Ovary (tissue), 10 donors: ENCODE measurements at places on chromosomes 12 and 14. TPM values are rescaled to one million over a fixed set of nuclear protein-coding genes. Genes with fewer than 3 reads are reported as not detected.

- no peaks in the 10 kb centered on the region for H3K4me1 ChIP-seq
- no peak overlapping the region for H3K27ac ChIP-seq
- no peak for DNase-seq
- H3K4me3 ChIP-seq: no peak overlapping the region
- H3K27me3 ChIP-seq: no peaks in the 10 kb centered on the region
- H3K36me3 ChIP-seq: no peaks in the 10 kb centered on the region
Measured at GRCh38 chr14:37237094-37237493, 39.4 kb downstream of the MIPOL1 start.

DNA sequence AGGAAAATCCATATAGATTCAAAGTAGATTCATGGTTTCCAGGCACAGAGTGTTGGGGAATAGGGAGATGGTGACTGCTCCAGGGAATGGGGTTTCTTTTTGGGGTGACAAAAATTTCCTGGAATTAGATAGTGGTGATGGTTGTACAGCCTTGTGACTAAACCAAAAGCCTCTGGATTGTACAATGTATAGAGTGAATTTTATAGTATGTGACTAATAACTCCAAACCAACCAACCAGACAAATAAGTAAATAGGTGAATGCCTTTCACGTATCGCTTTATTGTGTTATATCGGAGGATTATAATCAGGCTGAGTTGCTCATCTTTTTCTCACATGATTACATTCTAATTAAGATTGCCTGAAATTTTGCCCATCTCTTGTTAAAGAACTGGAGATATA, 24.6 kb upstream of the PPFIBP1 start:
- H3K4me3 ChIP-seq: no peak overlapping the region
- H3K36me3 ChIP-seq: no peaks in the 10 kb centered on the region
- DNase-seq: no peak
- H3K27me3 ChIP-seq: no peaks in the 10 kb centered on the region
- no peak overlapping the region for H3K27ac ChIP-seq

DNA sequence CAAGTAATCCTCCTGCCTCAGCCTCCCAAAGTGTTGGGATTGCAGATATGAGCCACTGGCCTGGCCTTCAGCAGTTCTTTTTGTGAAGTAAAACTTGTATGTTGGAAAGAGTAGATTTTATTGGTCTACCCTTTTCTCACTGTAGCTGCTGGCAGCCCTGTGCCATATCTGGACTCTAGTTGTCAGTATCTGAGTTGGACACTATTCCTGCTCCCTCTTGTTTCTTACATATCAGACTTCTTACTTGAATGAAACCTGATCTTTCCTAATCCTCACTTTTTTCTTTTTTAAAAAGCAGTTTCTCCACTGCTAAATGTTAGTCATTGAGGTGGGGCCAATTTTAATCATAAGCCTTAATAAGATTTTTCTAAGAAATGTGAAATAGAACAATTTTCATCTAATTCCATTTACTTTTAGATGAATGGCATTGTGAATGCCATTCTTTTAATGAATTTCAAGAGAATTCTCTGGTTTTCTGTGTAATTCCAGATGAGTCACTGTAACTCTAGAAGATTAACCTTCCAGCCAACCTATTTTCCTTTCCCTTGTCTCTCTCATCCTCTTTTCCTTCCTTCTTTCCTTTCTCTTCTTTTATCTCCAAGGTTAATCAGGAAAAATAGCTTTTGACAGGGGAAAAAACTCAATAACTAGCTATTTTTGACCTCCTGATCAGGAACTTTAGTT, 88.7 kb downstream of the APAF1 start:
- peaks cover 1% of the 10 kb centered on the region for H3K4me1 ChIP-seq
- H3K4me3 ChIP-seq: no peak overlapping the region
- H3K36me3 ChIP-seq: no peaks in the 10 kb centered on the region
- DNase-seq: no peak
- no peak overlapping the region for H3K27ac ChIP-seq

Gene KRT6A
- 1.8 TPM for total RNA-seq

- H3K36me3 ChIP-seq: no peaks in the 10 kb centered on the region
- DNase-seq: no peak
- H3K27me3 ChIP-seq: no peaks in the 10 kb centered on the region
- H3K4me1 ChIP-seq: no peaks in the 10 kb centered on the region
- no peak overlapping the region for H3K27ac ChIP-seq
- H3K4me3 ChIP-seq: no peak overlapping the region
Measured at GRCh38 chr12:132065609-132066344, 78.3 kb downstream of the DDX51 start.

Gene MUCL1
- 0.81 TPM for total RNA-seq

DNA sequence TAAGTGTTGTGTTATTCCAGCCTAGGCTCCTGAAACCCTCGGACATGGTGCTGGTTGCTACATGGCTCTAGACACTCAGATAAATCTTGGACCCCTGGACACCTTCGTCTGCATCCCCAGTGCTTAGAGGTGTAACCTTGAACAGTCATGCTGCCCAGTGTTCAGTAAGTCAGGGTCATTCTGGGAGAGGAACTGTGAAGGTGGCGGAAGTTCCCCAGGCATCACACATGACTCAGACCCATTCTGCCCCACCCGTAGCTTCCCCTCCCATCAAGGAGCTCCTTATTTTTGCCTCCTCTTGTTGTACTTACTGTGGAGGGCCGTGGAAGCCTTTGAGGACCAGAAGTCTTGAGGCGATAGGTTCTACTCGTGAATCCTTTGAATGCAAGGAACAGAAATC, 18.1 kb upstream of the SSPN start:
- H3K4me3 ChIP-seq: no peak overlapping the region
- H3K27ac ChIP-seq: no peak overlapping the region
- H3K4me1 ChIP-seq: no peaks in the 10 kb centered on the region

DNA sequence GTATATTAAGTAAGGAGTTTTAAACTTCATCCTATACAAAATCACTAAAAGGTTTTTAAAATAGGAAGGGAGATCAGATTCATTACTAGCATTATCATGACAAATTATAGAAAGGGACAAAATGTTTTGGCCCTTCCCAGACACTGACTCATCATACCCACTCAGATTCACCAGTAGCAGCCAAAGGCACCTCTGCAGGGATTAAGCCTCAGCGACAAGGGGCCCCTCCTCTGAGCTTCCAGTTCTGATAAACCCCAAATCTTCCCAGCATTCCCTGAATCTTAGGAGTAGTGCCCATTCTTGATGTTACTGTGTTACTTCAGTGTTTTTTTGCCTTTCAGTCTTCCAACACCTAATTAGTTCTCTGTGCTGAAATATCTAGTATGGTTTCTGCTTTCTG, 14.5 kb downstream of the KRAS start:
- no peak overlapping the region for H3K4me3 ChIP-seq
- H3K36me3 ChIP-seq: no peaks in the 10 kb centered on the region
- H3K27ac ChIP-seq: no peak overlapping the region
- H3K27me3 ChIP-seq: no peaks in the 10 kb centered on the region
- H3K4me1 ChIP-seq: no peaks in the 10 kb centered on the region

- H3K4me1 ChIP-seq: no peaks in the 10 kb centered on the region
- DNase-seq: no peak
- H3K4me3 ChIP-seq: no peak overlapping the region
- no peaks in the 10 kb centered on the region for H3K36me3 ChIP-seq
- H3K27me3 ChIP-seq: no peaks in the 10 kb centered on the region
- no peak overlapping the region for H3K27ac ChIP-seq
Measured at GRCh38 chr12:130788515-130788914, 50.5 kb downstream of the STX2 start.

DNA sequence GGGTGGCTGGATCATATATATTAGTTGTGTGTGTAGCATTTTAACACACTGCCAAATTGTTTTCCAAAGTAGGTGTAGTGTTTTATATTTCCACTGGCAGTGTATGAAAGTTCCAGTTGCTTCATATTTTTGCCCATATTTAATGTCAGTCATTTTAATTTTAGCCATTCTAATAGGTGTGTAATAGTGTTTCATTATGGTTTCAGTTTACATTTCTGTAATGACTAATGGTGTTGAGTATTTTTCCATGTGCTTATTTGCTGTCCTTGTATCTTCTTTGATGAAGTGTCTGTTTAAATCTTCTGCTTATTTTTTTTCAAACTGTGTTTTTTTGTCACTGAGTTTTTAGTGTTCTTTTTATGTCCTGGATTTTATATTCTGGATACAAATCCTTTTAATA, 8.7 kb downstream of the TBC1D15 start:
- no peaks in the 10 kb centered on the region for H3K27me3 ChIP-seq
- peaks cover 2% of the 10 kb centered on the region for H3K4me1 ChIP-seq
- no peak overlapping the region for H3K4me3 ChIP-seq
- H3K27ac ChIP-seq: no peak overlapping the region
- no peaks in the 10 kb centered on the region for H3K36me3 ChIP-seq

DNA sequence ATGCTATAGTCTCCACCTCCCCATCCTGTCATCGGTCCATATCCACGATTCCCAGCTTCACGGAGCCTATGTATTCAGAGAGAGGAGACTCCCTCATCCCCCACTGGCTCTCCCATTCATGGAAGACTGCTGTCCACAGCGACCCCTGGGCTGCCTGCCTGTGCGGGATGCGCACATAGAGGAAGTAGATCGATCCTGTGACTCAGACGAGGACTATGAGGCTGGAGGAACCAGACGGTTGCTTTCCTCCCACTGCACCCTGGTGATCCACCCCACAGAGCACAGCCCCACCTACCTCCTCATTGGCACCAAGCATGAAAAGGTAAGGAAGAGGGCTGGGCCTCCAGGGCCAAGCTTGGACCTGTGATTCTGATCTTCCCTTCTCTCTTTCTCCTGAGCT, 24.4 kb downstream of the PIGH start:
- H3K27ac ChIP-seq: no peak overlapping the region
- H3K27me3 ChIP-seq: no peaks in the 10 kb centered on the region
- H3K36me3 ChIP-seq: no peaks in the 10 kb centered on the region
- no peaks in the 10 kb centered on the region for H3K4me1 ChIP-seq
- H3K4me3 ChIP-seq: no peak overlapping the region
- DNase-seq: no peak

DNA sequence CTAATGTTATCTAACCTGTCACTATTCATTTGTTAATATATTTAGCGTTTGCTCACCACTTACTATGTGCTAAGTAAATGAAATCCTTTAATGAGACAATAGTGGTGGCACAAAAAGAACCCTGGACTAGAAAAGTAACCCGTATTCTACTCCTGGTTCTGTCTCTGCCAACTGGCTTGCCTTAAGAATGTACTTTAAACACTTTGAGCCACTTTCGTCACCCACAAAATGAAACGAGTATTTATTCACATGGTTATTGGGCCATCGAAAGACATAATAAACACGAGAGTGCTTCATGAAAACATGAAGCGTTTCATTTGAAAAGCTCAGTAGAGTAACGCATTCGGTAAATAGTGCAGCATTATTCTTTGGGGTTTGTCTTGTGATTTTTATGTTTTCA, 254.7 kb downstream of the EGLN3 start:
- H3K4me3 ChIP-seq: no peak overlapping the region
- H3K36me3 ChIP-seq: no peaks in the 10 kb centered on the region
- H3K27me3 ChIP-seq: no peaks in the 10 kb centered on the region
- H3K27ac ChIP-seq: no peak overlapping the region

Gene ERGIC2
- 64.1 TPM for total RNA-seq

- no peak for DNase-seq
- H3K4me3 ChIP-seq: no peak overlapping the region
- no peak overlapping the region for H3K27ac ChIP-seq
- no peaks in the 10 kb centered on the region for H3K27me3 ChIP-seq
- no peaks in the 10 kb centered on the region for H3K36me3 ChIP-seq
Measured at GRCh38 chr12:116665666-116666304, 72.1 kb downstream of the SPRING1 start.

DNA sequence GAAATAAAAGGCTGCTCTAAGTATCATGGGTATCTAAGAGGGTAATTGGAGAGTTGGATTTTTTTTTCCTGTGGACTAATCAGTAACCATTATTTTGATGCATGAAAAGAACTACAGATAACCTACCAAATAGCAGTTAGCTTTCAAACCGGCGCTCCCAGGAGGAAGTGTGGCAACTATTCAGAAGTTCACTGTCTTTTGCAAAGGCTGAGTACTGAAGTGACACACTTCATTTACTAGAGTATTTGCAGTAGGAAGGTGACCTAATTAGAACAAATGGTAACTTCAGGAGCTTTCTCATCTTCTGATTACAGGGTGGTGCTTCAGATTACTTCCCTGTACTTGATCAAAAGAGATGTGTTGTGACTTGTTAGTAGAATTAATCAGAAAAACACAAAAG, 87.7 kb downstream of the PELI2 start:
- no peak for DNase-seq
- H3K36me3 ChIP-seq: no peaks in the 10 kb centered on the region
- no peak overlapping the region for H3K27ac ChIP-seq
- no peak overlapping the region for H3K4me3 ChIP-seq
- no peaks in the 10 kb centered on the region for H3K27me3 ChIP-seq
- peaks cover 11% of the 10 kb centered on the region for H3K4me1 ChIP-seq

DNA sequence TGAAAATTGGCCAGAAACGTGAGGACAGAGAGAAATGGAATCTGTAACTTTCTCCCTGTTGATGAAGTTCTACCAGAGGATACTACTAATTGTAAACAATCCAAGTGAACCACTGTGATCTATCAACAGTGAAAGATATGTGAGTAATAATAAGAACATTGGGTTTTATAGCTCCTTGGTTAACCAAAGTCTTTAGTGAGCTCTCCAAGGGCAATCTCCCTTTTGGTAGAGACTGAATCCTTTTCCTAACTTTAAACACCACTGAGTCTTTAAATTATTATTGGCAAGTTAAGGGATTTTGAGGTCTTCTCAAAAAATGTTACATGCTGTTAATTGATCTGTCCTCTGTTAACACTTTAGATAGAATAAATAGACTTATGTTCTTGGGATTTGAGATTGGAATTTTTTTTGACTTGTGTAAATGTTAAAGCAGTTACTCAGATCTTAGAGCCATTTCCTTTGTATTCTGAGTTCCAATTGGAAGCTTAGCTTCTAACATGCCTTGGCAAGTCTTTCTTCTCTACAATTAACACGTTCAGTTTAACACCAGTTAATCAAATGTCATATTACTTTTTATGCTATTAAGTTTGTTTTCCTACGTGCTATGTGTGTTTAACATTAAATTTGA, 338.2 kb upstream of the DDHD1 start:
- no peak overlapping the region for H3K4me3 ChIP-seq
- no peaks in the 10 kb centered on the region for H3K4me1 ChIP-seq
- no peak overlapping the region for H3K27ac ChIP-seq
- no peak for DNase-seq
- no peaks in the 10 kb centered on the region for H3K36me3 ChIP-seq

Gene GLT8D2
- 37.0 TPM for total RNA-seq

GRCh38 chr12:31715283-31715825, 13.5 kb downstream of the AMN1 start:
- no peaks in the 10 kb centered on the region for H3K36me3 ChIP-seq
- no peaks in the 10 kb centered on the region for H3K27me3 ChIP-seq
- no peak overlapping the region for H3K4me3 ChIP-seq
- no peaks in the 10 kb centered on the region for H3K4me1 ChIP-seq
- no peak for DNase-seq
- H3K27ac ChIP-seq: no peak overlapping the region

Gene PPFIA2
- 3.4 TPM for total RNA-seq
